ENCODE measurements at places on chromosomes 11 and 22.

DNA sequence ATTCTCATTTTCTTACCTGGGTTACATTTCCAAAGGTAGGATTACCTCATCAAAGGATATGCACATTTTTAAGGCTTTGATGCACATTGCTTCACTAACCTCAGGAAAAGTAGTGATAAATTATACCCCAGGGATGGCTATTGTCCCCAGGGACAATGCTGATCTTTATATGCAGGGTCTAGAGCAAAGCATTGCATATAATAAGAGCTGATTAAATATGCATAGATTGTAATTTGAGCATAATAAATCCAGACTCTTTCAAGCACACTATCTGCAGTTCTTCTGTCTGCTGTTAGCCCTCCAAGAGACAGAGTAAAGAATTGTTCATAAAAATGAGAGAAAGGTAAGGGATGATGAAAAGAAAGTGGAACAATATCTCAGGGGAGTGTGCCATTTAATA lies 57.3 kb upstream of the SYT13 start:
- no peak for DNase-seq

GRCh38 chr11:114525682-114526081 lies 34.0 kb downstream of the NXPE1 start:
- no peak for DNase-seq

DNA sequence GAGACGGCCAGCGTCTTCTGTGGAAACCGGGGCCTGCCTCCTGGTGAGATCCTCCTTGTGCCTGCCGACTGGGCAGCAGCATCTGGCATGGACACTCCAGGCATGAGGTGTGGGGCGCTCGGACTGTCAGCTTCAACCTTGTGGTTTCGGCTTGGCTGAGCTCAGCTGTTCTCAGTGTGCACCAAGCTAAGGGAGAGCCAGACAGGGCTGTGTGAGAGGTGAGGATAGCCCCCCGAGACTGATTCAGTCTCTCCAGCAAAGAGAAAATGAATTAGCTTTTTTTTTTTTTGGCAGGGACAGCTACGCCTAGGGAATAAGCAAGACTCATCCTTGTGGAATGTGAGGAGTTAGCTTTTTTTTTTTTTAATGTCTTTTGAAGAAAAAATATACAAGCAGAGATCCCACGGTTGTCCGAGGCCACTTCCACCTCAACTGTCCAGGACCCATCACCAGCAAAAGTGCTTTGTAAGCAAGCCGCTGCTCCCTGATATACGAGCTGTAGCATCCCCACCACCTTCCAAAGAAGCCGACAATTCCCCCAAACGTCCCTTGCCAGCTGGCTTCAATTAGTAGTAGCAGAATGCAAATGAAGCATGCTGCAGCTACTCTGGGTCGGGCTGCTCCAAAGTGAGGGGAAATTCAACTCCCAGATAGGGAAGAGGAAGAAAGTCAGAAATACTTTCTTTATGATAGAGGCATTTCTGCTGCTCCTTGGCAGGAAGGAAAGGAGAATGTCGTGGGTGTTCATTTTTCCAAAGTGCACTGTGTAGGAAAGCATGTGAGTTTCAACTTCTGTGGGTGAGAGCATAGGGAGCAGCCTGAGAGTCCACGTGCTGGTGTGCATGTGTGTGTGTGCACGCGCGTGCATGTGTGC lies 9.7 kb upstream of the THY1 start:
- no peak for DNase-seq

DNA sequence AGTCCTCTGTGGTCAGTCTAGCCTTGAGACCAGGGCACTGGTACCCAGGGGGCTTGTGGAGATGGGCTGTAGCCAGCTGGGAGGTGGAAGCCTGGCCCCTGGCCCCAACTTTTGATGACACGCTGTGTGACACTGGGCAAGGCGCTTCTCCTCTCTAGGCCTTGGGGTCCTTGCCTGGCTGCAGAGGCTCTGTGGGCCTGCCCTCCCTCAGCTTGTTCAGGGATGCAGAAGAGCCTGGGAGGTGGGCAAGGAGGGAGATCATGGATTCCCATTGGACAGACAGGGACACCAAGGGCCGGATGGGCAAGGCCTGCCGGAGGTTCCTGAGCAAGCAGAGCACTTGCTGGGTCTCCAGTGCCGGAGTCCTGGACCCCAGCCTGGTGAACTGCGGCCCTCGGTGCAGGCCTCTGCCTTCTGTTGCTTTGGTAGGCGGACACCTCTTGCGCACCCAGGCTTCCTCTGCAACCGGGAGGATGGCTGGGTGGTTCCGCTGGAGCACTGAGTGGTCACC lies 1.3 kb upstream of the PPP2R5B start:
- DNase-seq = no peak

GRCh38 chr11:65456418-65456817 lies 33.8 kb downstream of the NEAT1 start:
- DNase-seq = no peak

- DNase-seq = no peak
These were observed 51.7 kb upstream of the LDLRAD3 start for GRCh38 chr11:35892166-35892565.

DNA sequence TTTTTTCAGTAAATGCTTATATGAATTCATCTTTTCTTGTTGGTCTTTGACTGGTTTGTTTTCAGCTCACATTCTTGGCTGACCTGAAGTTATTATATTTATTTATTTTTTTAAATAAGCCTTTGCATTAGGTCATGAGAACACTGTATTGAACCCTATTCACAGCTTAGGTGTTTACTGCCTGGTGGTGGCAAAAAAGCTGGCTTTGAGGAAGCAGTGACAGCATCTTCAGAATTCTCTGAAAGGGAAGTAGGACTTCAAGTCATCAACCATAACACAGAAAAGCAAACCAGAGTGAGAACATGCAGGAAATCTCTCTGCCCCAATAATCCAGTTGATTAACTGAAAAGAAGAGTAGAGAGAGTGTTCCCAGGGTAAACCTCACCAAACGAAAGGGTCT lies 30.3 kb upstream of the MMP13 start:
- DNase-seq = no peak

DNA sequence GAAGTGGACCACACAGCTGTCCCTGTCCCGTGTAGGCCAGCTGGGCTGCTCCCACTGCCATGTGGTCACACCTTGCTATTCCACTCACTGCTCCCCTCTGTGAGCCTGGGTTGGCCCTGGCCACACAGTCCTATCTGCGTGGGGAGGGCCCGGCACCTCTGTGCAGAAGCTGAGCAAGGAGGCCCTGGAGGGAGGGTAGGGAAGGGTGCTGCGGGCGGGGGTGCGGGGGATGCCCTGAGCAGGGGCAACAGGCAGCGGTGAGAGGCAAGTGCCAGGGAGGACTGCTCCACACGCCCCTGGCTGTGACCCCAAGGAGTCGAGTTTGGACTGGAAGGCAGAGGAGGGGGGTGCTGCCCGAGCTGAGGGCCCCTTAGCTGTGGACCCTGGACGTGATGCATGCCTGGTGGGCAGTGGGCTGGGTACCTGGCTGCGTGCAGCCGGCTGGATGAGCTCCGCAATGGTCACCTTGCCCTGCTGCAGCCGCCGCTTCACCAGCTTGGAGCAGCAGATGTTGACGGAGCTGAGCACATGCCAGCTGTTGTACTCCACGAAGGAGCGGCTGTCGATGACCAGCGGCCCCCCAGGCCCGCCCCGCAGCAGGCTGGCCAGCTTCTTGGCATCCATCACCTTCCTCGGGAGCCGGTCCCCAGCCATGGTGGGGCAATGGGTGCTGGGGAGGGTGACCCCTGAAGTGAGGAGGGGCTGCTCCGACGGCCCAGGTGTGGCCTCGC lies 6.7 kb downstream of the DUSP8 start:
- DNase-seq = no peak
